ENCODE measurements at places on chromosomes 6 and 20.

- no peak for DNase-seq
Measured at GRCh38 chr20:22387452-22387851, 196.9 kb downstream of the FOXA2 start.

- no peak for DNase-seq
Measured at GRCh38 chr20:15842872-15843271, 730.4 kb downstream of the KIF16B start.

GRCh38 chr6:155939253-155939652 is 483.6 kb upstream of the NOX3 start:
- DNase-seq: no peak

- no peak for DNase-seq
Measured at GRCh38 chr6:89462503-89462902, 29.6 kb downstream of the ANKRD6 start.

- no peak for DNase-seq
Measured at GRCh38 chr20:52529826-52530225, 338.2 kb upstream of the ZFP64 start.

DNA sequence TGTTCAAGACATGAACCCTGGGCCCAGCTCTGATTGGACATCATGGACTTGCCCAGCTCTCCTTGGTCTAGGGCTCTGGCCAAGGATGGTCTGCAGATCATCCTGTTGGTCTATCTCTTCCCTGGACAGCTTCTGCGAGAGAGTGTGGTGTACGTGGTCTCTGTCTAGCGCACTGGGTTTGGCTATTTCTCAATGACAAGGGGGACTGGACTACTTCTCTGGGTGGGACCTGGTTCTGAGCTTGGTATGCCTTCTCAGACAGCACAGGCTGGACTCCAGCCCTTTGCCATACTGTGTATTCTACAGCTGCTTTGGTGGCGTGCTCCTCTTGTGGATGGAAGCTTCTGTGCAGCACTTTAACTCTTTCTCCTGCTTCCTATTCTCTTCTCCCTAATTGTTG is 8.5 kb upstream of the RAET1E start:
- no peak for DNase-seq

DNA sequence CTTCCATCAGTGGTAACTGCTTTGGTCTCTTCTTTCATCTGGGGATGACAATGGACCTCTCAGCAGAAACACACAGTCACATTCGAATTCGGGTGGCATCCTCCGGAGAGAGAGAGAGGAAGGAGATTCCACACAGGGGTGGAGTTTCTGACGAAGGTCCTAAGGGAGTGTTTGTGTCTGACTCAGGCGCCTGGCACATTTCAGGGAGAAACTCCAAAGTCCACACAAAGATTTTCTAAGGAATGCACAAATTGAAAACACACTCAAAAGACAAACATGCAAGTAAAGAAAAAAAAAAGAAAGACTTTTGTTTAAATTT is 6.1 kb downstream of the EDN1 start:
- no peak for DNase-seq

DNA sequence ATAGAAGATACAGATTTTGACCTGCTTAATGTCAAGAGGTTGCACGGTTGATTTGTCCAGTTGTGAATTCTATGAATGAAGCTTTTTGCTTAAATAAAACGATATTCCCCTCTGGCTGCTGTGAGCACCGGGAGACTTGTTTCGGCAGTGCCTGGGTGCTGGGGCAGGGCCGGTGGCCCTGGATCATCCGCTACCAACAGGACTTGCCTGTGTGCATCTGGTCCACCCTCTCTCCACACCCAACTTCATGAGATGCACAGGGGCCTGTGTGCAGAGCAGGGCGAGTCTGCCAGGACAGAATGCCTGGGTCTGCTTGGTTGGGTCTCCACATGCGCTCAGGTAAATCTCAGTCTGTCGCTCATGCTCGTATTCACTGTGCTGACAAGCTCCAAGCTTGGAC is 65.5 kb downstream of the TSHZ2 start:
- no peak for DNase-seq

DNA sequence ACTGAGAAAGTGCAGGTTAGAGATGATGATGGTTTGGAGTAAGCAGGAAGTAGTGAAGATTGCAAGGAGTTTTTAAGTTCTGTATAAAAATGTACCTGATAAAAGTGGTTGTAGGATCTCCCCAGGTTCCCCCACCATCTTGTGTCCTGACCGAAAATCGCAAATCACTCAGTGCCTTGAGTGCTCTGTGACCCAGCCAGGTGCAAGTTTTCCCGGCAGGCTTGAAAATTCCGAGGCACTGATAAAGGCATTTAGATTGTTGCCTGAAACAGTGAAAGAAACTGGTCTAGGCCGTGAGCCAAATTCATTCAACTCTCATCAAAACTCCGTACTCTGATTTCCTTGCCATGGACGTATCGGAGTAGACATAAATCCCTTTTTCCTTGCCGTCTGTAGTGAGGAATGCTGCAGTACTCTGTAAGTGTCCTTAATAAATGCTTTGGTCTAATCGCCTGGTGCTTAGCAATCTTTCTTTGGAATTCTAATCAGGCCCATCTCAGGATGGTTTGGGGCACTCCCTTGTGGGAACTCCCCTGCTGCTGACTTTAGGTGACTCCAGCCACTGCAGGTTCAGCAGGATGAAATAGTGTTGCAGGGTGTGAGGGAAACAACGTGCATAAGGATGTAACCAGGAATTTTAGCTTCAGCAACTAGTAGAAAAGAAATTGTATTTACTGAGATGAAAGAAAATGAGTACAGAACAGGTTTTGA is 1199.8 kb upstream of the MAP3K7 start:
- DNase-seq: no peak

DNA sequence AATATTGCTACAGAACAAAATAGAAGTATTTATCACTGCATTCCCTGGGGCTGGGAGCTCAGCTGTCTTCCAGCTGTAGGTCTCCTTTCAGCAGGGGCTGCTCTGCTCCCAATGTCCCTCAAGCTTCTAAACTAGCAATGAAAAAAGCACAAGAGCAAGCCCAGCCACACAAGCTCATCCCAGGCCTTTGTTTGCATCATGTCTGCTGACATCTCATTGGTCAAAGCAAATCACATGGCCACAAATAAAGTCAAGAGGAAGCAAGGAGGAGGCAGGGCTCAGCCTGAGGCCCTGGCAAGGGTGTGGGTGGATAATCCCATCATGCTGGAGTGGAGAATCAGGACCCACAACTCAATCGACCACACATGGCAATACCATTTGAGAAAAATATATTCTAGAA is 2.2 kb upstream of the BFSP1 start:
- no peak for DNase-seq

- no peak for DNase-seq
Measured at GRCh38 chr6:4543596-4543995, 232.6 kb upstream of the CDYL start.

DNA sequence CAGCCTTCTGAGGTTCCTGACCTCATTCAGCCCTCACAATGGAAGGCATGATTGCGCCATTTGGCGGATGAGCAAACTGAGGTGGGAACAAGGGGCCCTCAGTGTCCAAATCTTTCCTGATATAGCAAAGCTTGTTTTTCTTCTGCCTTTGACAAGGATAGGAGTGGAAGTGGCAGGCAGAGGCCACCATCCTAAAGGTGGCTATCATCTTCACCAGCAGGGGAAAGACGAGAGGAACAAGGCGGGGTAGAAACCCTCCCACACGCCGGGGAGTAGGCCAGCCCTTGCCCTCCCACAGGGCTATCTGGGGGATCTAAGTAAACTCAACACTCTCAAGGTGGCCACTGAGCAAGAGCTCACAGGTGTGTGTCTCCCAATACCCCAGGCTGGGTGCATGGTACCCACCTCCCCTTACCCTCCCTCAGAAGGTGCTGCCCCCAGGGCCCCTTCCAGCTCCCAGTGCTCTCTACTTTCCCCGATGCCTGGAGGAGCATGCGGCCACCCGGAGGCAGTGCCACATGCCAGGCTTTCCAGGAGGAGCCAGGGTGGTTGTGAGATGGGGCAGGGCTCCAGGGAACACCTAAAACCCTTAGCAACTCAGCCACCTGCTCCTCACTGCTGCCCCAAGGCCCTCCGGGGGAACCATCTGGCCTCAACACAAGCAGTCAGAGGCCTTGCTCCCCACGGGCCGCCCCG is 11.2 kb downstream of the SPDEF start:
- no peak for DNase-seq

DNA sequence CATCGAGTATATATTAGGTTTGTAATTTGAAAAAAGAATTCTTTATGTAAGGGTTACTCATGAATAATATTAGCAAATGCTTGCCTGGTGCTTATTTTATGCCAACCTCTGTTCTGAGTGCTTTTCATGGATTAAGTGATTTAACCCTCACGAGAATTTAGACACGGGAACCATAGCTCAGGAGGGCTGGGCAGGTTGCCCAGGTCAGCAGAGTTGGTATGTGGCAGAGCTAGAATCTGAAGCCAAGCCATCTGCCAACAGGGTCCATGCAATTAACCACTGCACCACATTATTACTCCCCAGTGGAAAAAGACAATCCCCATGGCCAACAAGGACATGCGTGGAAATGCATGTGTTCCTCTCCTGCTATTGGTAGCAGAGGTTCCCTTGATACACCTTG is 345.6 kb downstream of the CDC5L start:
- no peak for DNase-seq

- no peak for DNase-seq
Measured at GRCh38 chr6:68726992-68727391, 91.9 kb downstream of the ADGRB3 start.

- no peak for DNase-seq
Measured at GRCh38 chr20:58173091-58173490, 55.4 kb downstream of the ANKRD60 start.

DNA sequence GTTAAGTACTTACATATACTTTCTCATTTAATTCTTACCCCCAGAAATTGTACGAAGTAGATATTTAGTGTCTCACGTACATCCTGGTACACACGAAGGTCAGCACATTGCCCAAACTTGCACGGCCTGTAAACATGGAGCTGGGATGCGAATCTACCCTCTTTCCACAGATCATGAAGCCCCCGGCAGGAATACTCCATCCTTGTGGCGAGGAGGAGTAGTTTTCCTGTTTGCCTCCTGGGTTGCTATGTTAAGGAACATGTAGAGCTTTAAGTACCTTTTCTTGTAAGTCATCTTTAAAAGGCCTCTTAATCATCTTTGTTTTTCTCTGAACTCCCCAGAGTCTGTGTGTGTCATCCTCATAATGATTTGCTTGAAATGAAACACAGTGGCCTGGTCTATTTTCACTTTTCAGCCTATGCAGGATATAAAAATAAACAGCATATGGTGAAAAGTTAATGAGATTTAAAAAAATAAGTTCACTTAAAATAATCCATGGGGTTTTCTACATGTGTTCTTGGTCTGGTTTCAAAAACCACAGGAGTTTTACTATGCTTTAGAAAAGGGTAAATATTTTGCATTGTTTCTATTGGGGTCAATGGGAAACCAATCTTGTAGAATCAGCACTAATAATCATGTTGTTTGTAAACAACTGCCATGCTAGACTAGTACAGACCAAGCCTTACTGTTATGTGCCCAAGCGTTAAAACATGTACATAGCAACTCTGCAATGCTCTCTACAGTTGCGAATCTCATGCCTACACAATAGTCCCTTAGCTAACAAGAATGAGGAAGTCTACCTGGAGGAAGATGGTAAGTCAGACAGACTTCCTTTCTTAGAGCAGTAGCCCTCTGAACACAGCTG is 9.3 kb upstream of the ARID1B start:
- DNase-seq: no peak

DNA sequence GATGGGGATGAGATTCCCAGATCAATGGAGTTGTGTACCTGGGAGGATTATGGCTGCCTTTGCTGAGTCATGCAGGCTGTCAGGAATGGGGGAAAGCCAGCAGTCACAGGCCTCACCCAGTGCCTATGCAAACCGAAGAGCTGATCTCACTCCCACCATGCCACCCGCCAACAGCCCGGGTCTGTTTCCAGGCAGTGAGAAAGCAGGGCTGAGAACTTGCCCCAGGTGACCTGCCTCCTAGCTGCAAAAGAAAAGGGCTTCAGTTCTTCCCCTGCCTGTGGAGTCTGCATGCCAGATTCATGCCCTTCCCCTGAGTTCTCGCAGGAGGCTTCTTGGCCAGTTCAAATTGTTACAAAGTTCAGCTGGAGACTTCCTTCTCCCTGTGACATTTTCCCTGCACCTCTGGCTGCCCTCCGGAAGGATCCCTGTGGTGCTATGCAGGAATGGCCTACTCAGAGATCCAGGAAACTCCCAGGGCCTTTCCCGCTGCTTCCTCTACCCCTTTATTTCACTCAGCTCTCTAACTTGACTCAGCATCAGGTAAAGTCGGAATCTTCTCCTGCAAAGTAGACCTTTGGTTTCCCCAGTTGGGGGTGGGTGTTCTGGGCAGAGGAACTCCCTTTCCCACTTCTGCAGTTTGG is 71.5 kb upstream of the B3GAT2 start:
- DNase-seq: no peak

DNA sequence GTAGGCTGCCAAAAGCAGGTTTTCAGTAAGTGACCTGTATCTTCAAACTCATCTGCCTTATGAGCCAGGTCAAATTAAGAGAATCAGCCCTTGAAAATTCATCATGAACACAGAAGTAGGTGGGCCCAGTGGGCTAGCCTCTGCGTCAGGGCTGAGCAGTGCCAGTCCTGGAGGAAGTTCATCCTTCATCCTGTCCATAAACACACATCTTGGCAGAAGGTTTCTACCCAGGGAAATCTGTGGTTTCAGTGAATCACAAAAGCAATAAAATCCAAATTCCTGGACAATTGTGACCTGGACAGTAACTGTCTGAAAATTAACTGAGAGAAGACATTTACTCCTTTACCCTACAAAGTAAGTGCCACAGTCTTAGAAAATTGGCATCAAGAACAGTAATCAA is 72.4 kb downstream of the ATG5 start:
- DNase-seq: no peak

- no peak for DNase-seq
Measured at GRCh38 chr6:36297511-36297910, 27.7 kb downstream of the PNPLA1 start.

DNA sequence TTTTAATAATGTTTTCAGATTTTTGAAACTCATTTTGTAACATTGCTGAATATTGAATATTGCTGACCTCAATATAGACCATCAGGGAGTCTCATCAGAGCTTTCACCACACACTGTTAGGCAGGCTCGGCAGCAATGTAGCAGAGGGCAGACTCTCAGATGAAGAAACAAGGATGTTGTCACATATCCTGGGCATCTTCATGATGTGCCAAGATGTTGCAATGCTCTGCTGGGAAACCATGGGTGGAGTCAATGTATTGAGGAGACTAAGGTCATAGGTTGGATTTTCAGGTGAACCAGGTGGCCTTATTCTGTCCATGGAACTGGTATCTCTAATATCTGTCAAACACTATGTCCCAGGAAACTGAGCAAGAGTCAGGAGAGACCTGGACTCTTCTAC is 27.3 kb downstream of the NR2E1 start:
- DNase-seq: no peak
